ENCODE measurements at places on chromosomes 12 and 14.

DNA sequence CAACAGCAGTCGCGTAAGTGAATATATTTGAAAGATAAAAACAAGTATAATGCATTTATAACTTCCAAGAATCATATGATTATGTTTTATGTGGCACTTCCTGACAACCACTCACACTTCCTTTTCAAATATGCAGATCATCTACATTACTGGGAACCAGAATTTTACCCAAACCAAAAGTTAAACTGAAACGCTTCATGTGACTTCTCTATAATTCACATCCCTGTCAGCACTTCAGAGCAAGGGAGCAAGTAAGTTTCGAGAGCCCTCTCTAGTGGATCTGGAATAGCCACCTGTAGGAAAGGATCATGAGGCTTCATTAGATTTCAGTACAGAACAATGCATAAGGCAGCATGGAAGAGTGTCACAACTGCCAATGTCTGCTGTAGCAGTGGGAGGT, 13.7 kb upstream of the ALX1 start:
- no peak for DNase-seq

GRCh38 chr12:49060237-49061156, at the start of gene KMT2D:
Gene KMT2D (minus strand): TSS chr12:49060794. CDS start chr12:49055324, 5,470 bp downstream.
- DNase-seq, result peak; percentile 93

GRCh38 chr14:50550294-50550693, 9.7 kb upstream of the ATL1 start:
- no peak for DNase-seq

- peak; percentile 100 for DNase-seq
Observed at GRCh38 chr14:21437063-21437901, 18.6 kb downstream of the CHD8 start.

GRCh38 chr12:33828326-33828725, 194.0 kb upstream of the ALG10 start:
- no peak for DNase-seq

GRCh38 chr14:92122351-92122677, 545 bp downstream of the CPSF2 start:
- DNase-seq, result no peak

GRCh38 chr14:85413836-85414526, 116.0 kb upstream of the FLRT2 start:
- DNase-seq, result no peak
